Activated naive CD4-positive, alpha-beta T cell treated with anti-CD3 and anti-CD28 coated beads for 36 hours (primary cell): ENCODE measurements at places on chromosomes 7 and 10. TPM values are rescaled to one million over a fixed set of nuclear protein-coding genes. Genes with fewer than 3 reads are reported as not detected.

DNA sequence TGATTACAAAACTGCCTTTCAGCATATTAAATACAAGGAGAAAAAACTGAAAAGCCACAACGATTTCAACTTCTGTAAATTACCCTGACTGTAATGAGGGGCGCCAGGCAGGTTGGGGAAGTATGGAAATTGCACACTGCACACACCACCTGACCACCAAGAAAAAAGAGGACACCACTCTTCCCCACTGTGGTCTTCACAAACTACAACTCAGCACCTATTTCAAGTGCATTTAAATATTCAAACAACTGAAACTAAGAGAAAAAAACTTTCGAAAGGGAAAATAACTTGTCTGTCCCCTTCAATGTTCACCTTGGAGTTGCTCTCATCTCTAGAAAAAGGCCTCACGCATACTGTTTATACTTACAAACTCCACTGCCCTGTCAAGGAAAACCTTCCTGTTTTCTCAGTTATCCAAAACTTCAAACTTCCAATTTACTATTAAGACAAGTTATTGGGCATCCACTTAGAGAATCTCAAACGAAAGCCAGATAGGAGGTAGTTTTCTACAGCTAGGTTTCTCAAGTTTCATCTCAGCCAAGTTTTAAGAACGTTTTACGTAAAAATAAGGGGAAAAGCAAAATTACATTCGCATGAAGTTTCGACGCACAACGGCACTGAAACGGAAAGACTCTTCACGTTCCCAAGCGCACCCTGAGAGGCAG is 1.4 kb downstream of the LARP4B start:
- peak overlapping the region; percentile 83 for H3K27ac ChIP-seq
- no peak for DNase-seq
- H3K4me3 ChIP-seq = peak overlapping the region; percentile 84
- no peaks in the 10 kb centered on the region for H3K27me3 ChIP-seq
- peaks cover 16% of the 10 kb centered on the region for H3K36me3 ChIP-seq

- peaks cover 2% of the 10 kb centered on the region for H3K4me1 ChIP-seq
- DNase-seq = no peak
- no peaks in the 10 kb centered on the region for H3K27me3 ChIP-seq
- H3K36me3 ChIP-seq = peaks cover 3% of the 10 kb centered on the region
- H3K27ac ChIP-seq = no peak overlapping the region
These were observed 130.3 kb downstream of the NRF1 start for GRCh38 chr7:129741743-129742213.

DNA sequence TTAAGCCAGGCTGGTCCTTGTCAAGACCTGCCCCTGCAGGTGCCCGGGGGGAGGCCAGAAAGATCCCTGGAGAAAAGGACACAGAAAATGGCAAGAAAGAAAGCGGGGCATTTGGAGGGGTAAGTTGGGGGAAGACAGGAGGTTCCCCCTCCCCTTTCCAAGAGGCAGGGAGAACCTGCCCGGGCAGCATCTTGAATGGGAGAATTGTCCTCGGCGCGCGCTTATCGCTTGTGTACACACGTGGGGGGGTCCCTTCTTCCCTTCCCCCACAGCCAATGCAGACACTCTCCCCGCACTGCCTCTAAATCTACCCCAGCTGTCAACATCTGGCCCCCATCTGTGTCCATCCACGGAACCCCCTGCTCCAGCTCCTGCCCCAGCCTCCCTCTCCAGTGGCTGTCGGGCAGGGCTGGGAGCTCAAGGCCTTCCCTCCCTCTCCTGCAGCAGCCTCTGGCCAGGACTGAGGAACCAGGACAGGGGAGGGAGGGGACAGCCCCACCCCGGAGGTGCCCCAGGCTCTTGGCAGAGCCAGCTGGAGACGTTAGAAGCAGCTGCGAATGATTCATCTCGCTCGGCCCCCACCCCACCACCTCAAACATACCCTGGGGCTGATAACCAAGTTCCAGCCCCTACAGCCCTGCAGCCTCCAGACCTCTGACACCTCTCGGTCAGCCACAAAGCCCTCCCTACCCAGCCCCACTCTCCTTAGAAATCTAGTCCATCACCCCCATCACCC is 25.3 kb downstream of the EPHB4 start:
- H3K27me3 ChIP-seq = peaks cover 4% of the 10 kb centered on the region
- H3K4me3 ChIP-seq = no peak overlapping the region
- H3K27ac ChIP-seq = no peak overlapping the region
- H3K4me1 ChIP-seq = peaks cover 9% of the 10 kb centered on the region

GRCh38 chr7:20482071-20482470 is 133.4 kb upstream of the ABCB5 start:
- no peak overlapping the region for H3K27ac ChIP-seq
- H3K4me1 ChIP-seq = no peaks in the 10 kb centered on the region
- H3K36me3 ChIP-seq = no peaks in the 10 kb centered on the region
- H3K4me3 ChIP-seq = no peak overlapping the region

IQUB gene
- total RNA-seq = not detected

EPDR1 gene
- 1.3 TPM for total RNA-seq

AOAH gene
- total RNA-seq = 1.2 TPM

PON2 gene
- total RNA-seq = 3.9 TPM

ITIH5 gene
- not detected for total RNA-seq
